ENCODE measurements at places on chromosomes 2 and 18.

DNA sequence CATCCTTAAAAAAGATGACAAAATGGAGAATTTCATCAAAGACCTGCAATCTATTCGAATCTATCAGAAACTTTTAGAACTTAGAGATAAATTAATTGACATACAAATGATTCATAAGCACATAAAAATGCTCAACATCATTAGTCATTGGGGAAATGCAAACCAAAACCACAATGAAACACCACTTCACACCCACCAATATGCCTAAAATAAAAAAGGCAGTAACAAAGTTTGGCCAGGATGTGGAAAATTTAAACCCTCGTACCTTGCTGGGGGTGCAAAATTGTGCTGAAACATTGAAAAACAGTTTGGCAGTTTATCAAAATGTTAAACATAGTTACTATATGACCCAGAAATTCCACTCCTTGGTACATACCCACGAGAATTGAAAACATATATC is 11.5 kb upstream of the EIF2AK3 start:
- no peak for DNase-seq

DNA sequence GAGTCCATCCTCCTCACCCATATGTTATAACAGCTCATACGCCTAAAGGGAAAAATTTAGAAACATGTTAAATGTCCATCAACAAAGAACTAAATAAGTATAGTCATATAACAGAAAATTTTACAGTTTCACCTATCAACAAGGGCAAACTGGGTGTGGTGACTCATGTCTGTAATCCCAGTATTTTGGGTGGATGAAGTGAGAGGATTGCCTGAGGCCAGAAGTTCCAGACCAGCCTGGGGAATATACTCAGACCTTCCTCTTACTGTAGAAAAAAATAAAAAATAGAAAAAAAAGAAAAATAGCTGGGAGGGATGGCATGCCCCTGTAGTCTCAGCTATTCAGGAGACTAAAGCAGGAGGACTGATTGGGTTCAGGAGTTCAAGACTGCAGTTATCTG is 48.3 kb upstream of the GULP1 start:
- no peak for DNase-seq

- no peak for DNase-seq
Measured at GRCh38 chr2:143361346-143361745, 232.1 kb downstream of the ARHGAP15 start.

GRCh38 chr2:133107058-133107815 is 437.2 kb upstream of the LYPD1 start:
- no peak for DNase-seq

GRCh38 chr2:102832789-102833188 is 71.0 kb downstream of the TMEM182 start:
- DNase-seq: no peak

DNA sequence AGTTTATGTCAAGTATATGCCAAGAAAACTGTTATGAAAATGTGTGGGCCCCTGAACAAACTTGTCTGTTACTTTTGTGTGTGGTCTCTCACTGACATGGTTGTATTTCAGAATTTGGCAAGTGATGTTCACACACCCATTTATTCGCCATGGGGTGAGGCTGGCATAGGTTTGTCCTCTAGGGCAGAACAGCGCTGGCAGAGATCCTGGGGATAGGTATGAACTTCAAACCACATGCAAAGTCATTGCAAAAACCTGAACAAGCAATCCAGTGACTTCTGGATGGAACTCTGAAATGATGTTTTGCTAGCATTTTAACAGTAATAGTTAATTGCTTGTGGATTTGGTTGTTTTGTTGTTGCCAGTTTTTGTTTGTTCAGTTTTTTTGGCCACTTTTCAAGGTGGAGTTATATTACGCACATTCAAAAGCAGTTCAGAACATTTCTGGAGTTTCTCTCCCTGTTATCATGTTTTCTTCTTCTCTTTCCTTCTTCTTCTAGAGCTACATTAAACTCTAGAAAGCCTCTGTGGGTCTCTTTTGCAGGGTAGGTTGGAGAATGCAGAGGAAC is 78.5 kb downstream of the MDH1 start:
- DNase-seq: no peak

GRCh38 chr2:42996528-42996927 is 204.1 kb upstream of the HAAO start:
- DNase-seq: no peak

- DNase-seq: no peak
Measured at GRCh38 chr18:66792466-66792865, 188.6 kb upstream of the CDH19 start.
